ENCODE measurements at places on chromosomes 11 and 22. TPM values are rescaled to one million over a fixed set of nuclear protein-coding genes. Genes with fewer than 3 reads are reported as not detected.

DNA sequence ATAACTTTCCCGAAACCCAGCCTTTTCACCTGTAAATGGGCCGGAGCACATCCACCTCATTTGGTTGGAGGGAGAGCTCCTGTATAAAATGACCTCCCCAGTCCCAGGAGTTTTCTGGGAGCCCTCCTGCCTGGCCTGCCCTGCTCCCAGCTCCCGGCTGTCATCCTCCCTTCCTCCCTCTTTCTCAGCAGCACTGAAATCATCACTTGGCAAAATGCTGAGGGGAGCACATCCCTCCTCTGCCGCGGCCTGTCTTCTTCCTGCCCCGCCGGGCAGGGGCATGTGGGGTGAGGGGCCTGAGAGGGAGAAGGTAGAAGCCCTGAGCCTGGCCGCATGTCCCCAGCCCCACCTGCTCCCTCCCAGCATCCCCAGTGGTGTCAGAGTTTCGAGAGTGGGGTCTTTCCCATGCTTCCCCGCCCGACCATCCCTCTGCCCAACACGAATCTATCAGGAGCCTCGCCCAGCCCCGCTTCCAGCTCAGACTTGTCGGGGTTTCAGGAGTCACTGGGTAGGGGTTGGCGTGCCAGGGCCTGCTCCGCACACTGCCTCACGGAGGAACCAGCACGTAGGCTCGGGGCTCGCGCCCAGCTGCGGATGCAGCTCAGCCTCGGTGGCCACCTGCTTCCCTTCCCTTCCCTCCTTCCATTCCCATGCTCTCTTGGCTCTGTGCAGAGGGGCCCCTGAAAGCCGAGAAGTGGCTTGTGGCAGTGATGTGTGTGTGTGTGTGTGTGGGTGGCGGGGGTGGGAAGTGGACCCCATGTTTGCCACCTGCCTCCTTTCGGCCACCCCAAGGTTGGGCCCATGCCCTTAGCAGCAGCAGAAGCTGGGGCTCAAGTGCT lies 37.1 kb downstream of the NECTIN1 start:
- no peak for DNase-seq

DNA sequence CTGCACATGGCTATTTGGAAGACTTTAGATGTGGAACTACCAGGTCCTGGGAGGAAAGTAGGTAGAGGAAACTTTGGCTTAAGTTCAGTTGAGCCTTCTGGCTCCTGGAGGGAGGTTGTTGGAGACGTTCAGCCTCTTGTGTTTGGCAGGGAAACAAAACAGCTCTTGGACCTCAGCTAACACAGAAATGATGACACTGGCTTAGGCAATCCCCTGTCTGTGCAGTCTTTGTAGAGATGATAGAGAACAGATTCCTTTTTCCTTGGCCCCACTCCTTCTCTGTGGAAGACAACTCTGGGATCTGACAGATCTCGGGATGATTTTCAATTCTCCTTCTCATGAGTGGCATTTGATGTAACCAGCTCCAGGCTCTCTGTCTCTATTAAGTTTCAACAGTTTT lies 428.5 kb downstream of the TMEM135 start:
- DNase-seq: no peak

- DNase-seq: no peak
Observed at GRCh38 chr11:103364687-103365086, 255.5 kb downstream of the DYNC2H1 start.

DNA sequence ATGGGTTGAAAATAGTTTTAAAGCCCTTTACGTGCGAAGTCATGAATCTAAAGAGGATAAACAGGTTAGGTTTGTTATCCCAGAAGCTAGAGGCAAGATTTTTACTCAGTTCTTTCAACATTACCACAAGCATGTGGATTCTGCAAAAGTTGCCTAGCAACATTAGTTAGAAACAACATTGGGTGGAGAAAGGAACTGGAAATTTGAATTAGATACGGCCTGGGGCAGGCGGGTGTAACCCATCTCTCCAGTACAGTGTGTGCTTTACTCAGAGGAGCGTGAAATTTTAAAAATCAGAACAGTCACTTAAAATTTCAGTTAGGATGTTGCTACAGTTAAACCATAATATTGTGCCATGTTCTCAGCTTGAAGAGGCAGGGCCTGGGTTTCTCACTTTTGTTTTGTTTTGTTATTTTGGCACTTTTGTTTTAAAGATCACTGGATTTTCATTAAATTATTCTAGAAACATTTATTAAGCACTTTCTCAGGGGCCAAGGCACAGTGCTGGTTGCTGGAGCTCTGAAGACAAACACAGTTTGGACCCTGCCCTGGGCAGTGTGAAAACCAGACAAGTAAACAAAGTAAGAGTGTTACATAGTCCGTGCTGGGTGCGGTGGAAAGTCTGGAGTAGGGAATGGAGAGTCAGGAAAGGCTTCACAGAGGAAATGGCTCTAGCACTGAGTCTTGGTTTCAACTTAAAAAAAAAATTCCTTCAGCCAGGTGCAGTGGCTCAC lies 4.4 kb upstream of the WEE1 start:
- DNase-seq: peak; percentile 79

GRCh38 chr22:43409800-43410199 lies 2.0 kb upstream of the MPPED1 start:
- no peak for DNase-seq

GRCh38 chr11:59601788-59602187 lies 13.8 kb downstream of the OSBP start:
- DNase-seq: no peak

Gene ABCC8
- not detected for total RNA-seq

- DNase-seq: no peak
Observed at GRCh38 chr22:49331223-49331815, 496.4 kb downstream of the BRD1 start.

- DNase-seq: no peak
Observed at GRCh38 chr11:123518496-123519054, 88.5 kb downstream of the GRAMD1B start.

GRCh38 chr11:77854838-77855237 lies 33.9 kb downstream of the AAMDC start:
- no peak for DNase-seq

Gene CD3D
- total RNA-seq: not detected

- no peak for DNase-seq
Observed at GRCh38 chr11:61750631-61751273, 1.7 kb upstream of the MYRF start.

Gene MYRF
- total RNA-seq: 1.8 TPM

DNA sequence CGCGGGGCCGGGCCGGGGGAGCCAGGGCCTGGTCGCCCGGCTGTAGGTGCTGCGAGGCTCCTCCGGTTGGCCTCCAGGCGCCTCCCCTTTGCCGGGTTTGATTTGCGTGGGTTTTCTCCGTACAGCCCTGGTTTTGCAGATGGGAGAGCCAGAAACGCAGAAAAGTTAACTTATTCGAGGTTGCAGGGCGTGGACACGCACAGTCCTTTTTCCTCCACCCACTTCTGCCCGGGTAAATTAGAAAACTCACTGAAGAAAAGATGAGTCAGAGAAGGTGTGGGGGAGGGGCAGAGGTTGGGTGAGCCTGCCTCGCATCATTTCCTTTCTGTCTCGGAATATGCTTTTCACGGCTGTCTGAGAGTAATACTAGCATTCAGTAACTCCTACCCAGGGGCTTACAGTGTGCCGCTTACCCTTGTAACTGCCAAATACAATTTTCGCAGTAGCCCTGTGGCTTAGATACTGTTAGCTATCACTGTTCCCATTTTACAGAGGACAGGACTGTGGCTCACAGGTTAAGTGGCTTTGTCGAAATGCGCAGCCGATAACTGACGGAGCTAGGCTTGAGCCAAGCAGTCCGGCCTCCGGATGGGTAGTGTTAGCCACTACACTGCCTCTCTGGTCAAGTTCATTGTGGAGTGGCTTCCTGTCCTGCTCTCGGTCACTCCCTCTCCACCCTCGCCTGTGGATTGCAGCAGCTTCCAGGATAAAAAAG lies 812 bp downstream of the FADD start:
- peak; percentile 90 for DNase-seq

Gene YPEL4
- 0.30 TPM for total RNA-seq

DNA sequence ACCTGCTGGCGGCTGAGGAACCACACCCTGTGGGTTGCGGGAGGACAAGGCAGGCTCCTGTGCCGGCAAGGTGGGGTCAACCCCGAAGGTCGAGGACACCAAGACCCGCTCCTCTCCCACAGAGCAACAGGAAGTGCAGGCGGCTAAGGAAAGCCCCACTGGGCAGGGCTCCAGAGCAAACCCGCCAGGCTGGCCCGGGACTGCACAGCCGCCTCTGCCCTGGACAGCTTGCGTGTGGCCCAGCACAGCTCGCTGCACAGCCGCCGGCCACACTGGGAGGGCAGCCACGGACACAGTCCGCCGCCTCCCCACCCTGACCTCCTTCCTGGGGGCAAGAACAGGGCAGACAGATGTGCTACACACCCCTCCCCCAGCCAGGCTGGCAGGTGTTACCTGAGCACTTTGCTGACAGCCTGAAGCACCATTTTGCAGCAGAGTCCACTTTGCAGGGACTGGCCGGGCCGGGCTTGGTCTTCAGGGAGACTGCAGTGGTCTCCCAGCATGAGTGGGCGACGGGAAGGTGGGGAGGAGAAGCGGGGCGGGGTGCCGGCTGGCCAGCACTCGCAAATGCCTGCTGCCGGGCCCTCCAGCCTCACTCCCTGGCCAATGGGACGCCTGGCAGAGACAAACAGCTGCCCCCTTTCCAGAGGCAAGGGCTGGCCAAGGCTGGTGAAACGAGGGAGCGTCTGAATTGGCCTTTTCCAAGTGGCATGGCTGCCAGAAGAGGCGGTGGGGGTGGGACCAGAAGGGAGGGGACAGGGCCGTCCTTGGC lies at the start of gene MOB2:
MOB2 (minus strand) TSS at position 726 of the 772 bp plus-strand sequence; CDS start at position 503, 223 bp downstream.
- DNase-seq: peak; percentile 43

- DNase-seq: no peak
Observed at GRCh38 chr11:85680897-85681296, 5.1 kb downstream of the CCDC89 start.

DNA sequence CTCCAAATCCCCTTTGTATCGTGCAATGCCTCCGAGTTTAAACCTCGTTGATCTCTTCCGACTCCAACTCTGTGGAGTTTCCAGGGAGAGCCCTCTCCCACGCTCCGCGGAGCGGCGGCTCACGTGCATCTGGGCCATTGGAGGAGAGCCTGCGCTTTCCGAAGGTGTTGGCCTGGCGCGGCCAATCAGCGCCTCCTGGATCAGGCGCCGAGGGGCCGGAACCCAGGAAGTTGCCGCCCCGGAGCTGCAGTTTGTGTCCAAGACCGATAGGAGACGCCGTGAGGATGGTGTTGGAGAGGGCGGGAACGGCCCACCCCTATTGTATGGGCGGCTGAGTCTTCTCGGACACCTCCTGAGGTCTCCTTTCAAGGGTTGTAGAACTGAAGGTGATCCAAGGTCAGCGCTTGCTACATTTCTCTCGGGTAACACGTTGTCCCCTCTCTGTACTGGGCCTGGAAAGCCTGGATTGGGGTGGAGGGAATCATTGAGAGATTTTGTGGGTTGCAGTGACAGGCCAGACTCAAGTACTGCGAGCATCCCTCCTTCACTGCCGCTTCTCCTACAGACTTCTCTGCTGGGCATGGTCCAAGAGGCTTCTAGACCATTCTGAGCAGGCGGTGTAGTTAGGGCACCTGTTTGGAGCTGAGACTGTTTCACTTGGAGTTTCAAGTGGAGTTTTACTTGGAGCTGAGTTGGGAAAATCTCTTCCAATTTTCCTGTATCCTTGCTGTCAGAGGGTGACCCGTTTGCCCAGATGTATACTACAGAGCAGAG lies 1.7 kb downstream of the ADAMTS15 start:
- DNase-seq: no peak

GRCh38 chr22:40294696-40295095 lies 51.6 kb upstream of the ADSL start:
- no peak for DNase-seq

DNA sequence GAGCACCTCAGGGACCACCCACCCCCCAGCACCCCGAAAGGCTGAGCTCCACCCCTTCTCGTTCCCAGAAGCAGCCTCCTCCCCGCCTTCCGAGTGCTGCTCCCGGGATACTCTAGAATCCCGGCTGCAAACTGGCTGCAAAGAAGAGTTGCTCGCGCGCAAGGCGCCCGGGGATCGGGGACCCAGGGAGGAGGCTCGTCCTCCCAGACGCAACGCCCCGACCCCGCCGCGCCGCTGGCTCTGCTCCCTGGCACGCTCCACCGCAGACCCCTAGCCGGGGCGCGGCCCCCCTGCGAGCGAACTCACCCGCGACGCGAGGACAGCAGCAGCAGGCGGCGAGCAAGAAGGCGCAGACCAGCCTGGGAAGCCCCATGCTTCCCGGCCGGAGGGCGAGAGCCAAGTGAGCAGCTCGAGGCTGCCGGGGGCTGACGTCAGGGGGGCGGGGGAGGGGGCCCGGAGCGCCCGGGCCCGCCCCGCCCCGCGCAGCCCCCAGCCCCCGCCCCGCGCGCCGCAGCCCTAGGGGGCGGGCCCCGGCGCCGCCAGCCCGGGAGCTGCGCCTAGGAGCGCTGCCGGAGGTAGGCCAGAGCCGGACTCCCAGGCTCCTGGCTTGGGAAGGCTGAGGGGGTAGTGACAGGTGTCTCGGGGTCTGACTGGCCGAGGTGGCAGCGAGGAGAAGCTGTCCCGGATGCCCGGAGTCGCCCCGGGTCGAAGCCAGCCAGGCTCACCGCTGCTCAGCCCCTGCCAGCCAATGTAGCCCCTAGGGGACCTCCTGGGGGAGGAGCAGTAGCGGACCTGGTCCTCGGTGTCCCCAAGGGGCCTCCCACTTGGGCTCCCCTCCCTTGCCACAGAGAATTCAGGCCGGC lies at the start of gene MCAM:
MCAM (minus strand) TSS at position 402 of the 863 bp plus-strand sequence; CDS start at position 373, 29 bp downstream.
- peak; percentile 65 for DNase-seq

DNA sequence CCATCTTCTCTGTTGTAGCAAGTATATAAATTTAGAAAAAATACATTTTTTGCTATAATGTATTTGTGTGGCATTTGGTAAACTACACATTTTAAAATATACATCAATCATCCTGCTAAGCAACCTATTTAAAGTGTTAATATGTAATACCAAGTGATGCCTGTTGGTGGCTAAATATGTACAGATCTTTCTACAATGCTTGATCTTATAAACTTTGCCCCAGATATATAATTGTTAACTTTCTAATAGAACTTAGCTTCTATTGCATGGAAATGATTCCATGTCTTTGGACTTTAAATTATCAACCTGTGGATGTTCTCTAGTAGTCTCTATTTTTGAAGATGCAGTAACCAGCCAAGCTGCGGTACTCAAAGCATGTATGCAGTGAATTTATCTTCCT lies 1260.4 kb upstream of the RAG2 start:
- peak; percentile 3 for DNase-seq

DNA sequence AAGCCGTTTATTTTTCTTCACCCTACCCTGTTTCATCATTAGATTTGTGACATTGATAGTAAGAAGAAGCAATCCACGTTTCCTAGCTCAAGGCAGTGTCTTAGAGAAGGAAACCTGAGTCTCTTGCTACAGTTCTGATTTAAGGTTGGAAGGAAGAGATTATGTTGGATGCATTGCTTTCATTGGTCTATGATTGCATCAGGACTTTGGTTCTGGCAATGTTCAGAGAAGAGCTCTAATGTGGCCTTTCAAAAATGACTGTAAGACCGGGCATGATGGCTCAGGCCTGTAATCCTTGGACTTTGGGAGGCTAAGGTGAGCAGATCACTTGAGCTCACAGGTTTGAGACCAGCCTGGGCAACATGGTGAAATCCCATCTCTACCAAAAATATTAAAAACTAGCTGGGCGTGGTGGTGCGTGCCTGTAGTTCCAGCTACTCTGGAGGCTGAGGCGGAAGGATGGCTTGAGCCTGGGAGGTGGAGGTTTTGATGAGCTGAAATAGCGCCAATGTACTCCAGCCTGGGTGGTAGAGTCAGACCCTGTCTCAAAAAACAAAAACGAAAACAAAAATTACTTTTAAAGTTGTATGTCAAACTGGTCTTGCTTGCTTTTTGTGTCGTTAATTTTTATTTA lies 4.1 kb downstream of the NUCB2 start:
- DNase-seq: no peak

- DNase-seq: no peak
Observed at GRCh38 chr11:111680486-111681175, 78.4 kb downstream of the SIK2 start.

Measured in endothelial cell of umbilical vein (primary cell).